Activated CD4-positive, alpha-beta T cell treated with anti-CD3 and anti-CD28 coated beads, Interleukin-2, Interleukin-4, amounts not matched to agents 100 ng/mL and 50 ng/mL, durations not matched to agents 16 hours and 8 hours (primary cell): ENCODE measurements at places on chromosomes 4 and X.

GRCh38 chrX:143934542-143934941, 50.7 kb downstream of the UBE2NL start:
- DNase-seq, result no peak

DNA sequence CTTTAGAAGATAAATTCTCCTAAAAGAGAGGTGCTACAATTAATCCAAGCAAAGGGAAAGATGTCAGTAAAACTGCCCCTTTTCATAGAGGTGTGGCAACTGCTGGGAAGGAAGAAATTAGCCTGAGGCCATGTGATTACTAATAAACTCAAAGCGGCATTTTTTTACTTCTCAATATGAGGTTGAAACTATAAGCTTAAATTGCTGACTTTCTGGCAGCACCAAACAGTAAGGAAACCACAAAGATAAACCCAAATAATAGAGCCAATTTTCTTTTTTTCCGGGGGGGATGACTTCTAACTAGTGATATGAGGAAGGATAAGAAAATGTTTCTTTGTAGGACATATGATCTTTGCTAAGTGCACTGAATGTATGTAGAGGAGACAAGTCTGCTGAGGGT, 30.9 kb downstream of the AR start:
- no peak for DNase-seq

DNA sequence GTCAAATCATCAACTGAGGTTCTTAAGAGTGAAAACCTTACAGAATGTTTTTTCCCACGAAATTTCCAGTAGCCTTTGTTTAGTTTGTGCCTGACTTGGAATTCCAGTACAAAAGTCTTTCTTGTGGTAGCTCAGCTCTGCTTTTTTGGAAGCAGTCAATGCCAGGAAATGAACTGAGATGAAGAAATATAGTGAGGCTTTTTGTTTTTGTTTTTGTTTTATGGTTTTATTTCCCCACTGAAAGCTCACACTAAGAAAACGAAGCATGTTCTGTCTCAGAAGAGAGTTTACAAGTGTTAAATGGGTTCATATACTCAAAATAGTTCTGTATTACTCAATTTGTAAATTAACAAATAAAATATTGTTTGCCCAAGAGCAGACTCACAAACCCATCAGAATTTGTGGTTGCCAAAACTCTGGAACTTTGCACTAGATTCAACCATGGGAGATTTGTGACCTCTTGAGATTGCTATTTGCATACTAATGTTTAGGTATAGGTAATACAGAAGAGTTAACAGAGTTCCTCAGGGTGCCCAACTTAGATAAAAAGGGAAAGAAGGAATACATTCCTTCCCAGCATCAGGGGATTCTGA, 1060.8 kb downstream of the FAT4 start:
- no peak for DNase-seq

GRCh38 chr4:825971-826330, at the start of gene CPLX1:
Gene CPLX1, minus strand, starts transcription at chr4:826129. Its CDS starts 1,607 bp downstream, at chr4:824522.
- no peak for DNase-seq

GRCh38 chrX:102155806-102156179, at the start of gene BEX5:
Gene BEX5, minus strand, starts transcription at chrX:102155977. Its CDS starts 1,712 bp downstream, at chrX:102154265.
- peak; percentile 56 for DNase-seq

GRCh38 chrX:123833387-123833786, 26.5 kb upstream of the XIAP start:
- peak; percentile 72 for DNase-seq

DNA sequence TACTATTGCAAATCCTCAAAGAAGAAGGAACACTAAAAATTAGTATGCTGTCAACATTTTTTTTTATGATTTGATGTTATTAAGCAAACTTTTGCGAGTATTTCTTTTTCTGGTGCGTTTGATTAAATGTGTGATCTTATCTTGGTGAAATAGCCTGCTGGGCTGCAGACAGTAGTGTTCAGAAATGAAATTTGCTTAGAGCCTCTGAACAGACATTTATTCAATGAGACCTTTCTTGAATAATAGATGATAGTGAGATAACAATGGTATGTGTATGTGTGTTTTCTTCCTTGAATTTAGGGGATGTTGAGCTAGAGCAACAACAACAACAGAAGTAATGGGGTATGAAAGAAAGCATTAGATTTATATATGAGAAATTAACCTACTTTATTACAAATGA, 12.7 kb downstream of the ADGRL3 start:
- no peak for DNase-seq

- no peak for DNase-seq
These were observed 121.1 kb downstream of the REPS2 start for GRCh38 chrX:17067534-17067933.

GRCh38 chrX:111460607-111461006, 48.6 kb upstream of the DCX start:
- no peak for DNase-seq

DNA sequence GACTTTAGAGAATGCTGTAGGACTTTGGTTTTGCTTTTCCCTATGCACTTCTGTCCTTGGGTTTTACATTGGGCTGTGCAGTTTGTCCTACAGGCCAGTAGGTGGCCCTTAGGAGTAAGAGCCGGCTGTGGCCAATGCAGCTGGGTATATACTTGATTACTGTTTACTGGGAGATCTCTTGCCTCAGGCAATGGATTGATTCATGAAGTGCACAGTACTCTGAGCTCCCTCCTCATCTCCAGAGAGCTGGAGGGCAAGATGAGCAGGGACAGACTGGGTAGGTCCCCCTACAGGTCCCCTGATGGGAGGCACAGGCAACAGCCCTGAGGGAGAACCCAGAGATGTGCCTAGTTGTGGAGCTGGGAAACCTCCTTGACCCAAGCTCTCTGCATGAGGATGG, 103.8 kb upstream of the QRFPR start:
- DNase-seq, result peak; percentile 35

DNA sequence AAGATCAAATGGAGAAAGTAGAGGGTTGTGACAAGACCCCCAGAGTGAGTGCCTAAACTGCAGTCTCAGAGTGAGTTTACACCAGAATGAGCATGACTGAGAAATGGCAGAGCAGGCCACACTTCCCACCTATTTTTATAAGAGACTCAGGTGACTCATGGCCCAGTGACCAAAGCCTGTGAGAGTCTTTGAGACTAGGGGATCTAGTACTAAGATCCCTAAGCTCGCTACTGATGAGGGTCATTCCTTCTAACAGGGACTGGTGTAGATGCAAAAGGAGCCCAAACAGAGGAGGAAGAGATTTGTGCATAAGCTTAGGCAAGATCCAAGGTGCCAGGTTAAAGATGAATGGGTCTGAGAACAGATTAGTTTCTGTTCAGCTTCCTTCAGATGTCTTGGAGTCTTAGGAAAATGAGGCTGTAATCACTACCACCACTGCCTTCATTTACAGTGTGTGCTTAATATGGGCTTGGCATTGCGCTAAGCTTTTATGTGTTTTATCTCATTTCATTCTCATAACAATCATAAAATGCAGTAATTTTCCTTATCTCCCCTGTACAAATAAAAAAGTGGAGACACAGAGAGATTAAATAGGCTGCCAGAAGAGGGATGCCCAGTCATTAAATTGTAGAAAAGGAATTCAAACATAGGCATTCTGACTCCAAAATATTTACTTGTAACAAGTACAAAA, 62.8 kb downstream of the RWDD4 start:
- DNase-seq, result no peak

GRCh38 chr4:39320381-39321115, 45.6 kb downstream of the RFC1 start:
- no peak for DNase-seq

DNA sequence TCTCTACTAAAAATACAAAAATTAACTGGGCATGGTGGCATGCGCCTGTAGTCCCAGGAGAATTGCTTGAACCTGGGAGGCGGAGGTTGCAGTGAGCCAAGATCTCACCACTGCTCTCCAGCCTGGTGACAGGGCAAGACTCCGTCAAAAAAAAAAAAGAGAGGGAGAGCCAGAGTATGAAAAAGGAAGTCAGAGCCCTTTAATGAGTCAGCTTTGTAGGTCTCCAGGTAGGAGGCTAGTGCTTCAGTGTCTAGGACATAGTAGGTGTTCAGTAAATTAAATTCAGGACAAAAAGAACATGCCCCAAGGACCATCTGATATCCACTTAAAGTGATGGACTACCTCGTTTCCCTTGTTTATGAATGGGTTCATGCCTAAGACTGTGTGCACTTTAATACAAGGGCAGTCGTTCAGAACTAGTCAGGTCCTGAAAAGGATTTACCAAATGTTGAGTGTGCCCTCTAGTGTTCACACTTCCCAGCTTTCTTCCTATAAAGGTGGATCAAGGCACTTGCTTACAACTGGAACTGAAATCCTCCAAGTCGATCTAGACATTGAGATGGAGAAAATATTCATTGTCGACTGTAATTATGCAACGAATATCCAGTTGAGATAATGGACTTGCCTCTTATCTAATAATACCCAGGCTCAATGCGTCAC, 29.0 kb downstream of the F9 start:
- DNase-seq, result peak; percentile 50

DNA sequence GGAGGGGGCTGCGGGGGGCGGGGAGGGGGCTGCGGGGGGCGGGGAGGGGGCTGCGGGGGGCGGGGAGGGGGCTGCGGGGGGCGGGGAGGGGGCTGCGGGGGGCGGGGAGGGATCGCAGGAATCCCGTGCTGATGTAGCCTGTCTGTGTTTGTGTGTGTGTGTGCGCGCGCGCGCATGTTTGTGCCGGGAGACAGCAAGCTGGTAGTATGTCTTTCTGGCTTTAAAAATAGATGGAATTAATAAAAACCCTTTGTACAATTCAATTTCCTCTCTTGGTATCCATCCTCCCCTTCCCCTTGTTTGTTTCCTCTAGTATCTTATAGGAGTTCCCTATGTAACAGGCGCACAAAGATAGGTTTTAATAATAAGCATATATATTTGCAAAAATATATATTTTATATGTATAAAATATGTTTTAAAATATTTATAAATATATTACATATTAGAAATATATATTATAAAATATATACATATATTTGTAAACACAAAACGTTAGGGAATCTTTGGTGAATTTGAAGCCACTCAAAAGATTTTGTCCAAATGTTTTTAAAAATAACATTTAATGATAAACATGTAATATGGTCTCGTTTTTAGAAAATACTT, 782 bp downstream of the ARHGAP24 start:
- DNase-seq, result no peak

DNA sequence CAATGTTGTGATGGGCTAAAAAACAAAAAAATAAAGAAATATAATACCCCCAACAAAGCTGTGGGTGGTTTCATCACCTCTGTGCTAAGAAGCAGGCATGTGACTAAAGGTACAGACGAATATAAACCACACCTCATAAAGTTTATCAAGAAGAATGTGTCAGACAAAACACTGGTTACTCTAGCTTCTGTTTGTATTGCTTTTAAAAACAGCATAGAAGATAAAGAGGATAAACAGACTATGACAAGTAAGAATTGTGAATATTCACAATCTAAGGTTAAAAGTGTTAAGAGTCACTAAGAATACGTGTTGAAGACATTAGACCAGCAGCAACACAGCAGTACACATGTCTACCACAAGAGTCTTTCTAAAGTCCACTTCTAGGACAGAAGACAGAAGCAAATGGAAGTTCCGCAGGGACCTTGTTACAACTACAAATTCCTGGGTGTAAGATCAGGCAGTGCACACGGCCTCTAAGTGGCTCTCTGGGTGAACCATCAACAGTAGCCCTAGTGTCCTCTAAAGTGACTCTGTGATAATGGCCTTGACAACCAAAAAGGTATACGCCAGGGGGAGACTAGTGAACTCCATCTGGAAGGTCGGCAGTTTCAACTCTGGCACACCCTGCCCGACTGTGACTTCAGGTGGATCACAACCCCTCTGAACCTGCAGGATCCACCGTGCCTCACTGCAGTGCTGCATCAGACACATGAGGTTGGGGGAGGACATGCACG, 8.3 kb upstream of the FGFBP2 start:
- no peak for DNase-seq

- DNase-seq, result no peak
These were observed 223.0 kb downstream of the MID1 start for GRCh38 chrX:10397349-10397748.

- no peak for DNase-seq
These were observed 21.8 kb upstream of the AGA start for GRCh38 chr4:177464026-177464425.

- no peak for DNase-seq
These were observed 150.0 kb downstream of the MAML3 start for GRCh38 chr4:140003876-140004548.

DNA sequence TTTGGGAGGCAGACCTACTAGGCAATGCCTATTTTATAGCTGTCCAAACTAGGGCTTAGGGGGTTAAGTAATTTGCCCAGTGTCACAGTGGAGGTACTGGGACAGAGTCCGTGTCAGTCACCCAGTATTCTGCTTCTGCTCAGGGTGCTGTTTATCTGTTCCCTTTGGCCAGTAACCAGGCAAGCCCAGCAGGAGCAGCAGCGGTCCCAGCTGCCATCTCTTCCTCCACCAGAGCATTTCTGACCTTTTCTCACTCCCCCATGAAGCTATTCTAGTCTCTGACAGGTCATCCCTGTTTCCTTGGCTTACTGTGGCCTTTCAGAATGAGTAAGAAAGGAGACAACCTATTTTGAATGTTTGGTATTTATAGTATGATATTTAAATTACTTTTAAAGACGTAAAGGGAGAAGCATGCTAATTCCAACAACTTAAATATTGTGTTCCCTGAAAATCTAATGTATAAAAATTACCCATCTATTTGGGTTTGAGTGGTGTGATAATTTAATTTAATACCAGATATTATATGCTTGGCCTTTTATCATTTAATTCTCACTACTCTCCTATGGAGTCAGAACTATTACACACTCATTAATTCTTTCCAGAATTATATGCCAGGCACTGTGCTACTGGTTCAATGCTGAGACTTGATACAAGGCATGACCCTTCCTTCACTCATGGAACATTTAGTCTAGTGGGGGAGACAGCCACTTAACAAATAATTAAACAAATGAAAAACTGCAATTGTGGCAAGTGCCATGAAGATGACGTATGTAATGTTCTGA, 60.6 kb downstream of the RPS6KA3 start:
- peak; percentile 3 for DNase-seq

DNA sequence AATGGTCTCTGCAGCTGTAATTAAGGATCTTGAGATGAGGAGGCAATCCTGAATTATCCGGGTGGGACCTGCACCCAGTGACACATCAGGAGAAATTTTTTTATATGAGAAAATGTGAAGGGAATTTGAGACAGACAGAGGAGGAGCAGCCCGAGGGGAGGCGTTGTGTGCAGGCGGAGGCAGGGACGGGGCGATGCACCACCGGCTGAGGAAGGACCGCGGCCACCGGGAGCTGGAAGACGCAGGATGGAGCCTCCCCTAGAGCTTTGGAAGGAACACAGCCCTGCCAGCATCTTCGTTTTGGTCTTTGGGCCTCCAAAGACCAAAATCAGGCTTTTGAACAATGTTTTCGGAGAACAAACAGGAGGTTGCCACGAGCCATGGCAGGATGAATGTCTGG, 85.0 kb upstream of the ADRA2C start:
- no peak for DNase-seq

- DNase-seq, result no peak
These were observed 28.1 kb upstream of the JAKMIP1 start for GRCh38 chr4:6228158-6229067.

GRCh38 chrX:99384594-99385374, 1025.3 kb downstream of the PCDH19 start:
- no peak for DNase-seq

DNA sequence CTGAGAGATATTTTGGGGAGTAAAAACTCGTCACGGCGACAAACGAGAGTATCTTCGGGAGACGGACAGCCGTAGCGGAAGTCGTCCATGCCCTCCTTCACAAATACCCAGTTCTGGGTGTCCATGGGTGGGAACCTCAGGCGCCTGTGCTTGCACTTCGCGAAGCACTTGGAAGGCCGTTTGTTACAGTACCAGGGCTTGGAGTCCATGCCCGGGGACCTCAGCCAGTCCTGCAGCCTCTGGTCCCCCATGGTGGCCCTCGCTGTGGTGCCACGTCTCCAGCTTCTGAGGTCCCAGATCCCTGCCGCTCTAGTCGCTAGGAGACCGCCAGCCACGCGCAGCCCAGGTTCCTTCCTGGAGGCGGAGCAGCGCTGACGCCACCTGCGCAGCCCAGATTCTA, at the start of gene FAM47A:
TSS of gene FAM47A (minus strand) at position 287 of the 400 bp plus-strand sequence. CDS start at position 251, 36 bp downstream.
- no peak for DNase-seq
